ENCODE measurements at places on chromosomes 12 and 14. TPM values are rescaled to one million over a fixed set of nuclear protein-coding genes. Genes with fewer than 3 reads are reported as not detected.

SRGAP1 gene
- 2.8 TPM for total RNA-seq

NEUROD4 gene
- total RNA-seq, result not detected

NAA25 gene
- 14.4 TPM for total RNA-seq

LBHD2 gene
- not detected for total RNA-seq

KRT2 gene
- total RNA-seq, result not detected

ANKRD9 gene
- 89.0 TPM for total RNA-seq

GRCh38 chr14:103163199-103163598 lies 39.9 kb downstream of the TNFAIP2 start:
- H3K4me1 ChIP-seq, result no peaks in the 10 kb centered on the region
- H3K27ac ChIP-seq, result no peak overlapping the region
- H3K27me3 ChIP-seq, result no peaks in the 10 kb centered on the region
- DNase-seq, result no peak
- H3K4me3 ChIP-seq, result no peak overlapping the region
- H3K36me3 ChIP-seq, result no peaks in the 10 kb centered on the region

- no peaks in the 10 kb centered on the region for H3K36me3 ChIP-seq
- no peaks in the 10 kb centered on the region for H3K27me3 ChIP-seq
- no peak overlapping the region for H3K4me3 ChIP-seq
- no peaks in the 10 kb centered on the region for H3K4me1 ChIP-seq
- DNase-seq, result no peak
Observed at GRCh38 chr12:66491853-66492252, 187.0 kb downstream of the GRIP1 start.

- H3K4me1 ChIP-seq, result no peaks in the 10 kb centered on the region
- H3K27ac ChIP-seq, result no peak overlapping the region
- peak; percentile 65 for DNase-seq
- no peak overlapping the region for H3K4me3 ChIP-seq
Observed at GRCh38 chr12:117212563-117213190, 22.4 kb upstream of the FBXO21 start.

DNA sequence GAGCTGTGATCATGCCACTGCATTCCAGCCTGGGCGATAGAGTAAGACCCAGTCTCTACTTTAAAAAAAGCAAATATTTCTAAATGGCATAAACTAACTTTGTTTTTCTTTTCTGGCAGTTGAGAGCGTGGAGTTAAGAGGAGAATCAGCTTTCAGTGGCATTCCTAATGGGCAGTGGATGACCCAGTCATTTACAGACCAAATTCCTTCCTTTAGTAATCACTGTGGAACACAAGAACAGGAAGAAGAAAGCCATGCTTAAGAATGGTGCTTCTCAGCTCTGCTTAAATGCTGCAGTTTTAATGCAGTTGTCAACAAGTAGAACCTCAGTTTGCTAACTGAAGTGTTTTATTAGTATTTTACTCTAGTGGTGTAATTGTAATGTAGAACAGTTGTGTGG lies 21.2 kb downstream of the TDG start:
- H3K4me3 ChIP-seq, result no peak overlapping the region
- no peak for DNase-seq
- H3K27ac ChIP-seq, result no peak overlapping the region
- H3K4me1 ChIP-seq, result no peaks in the 10 kb centered on the region
- H3K27me3 ChIP-seq, result no peaks in the 10 kb centered on the region

- H3K27ac ChIP-seq, result no peak overlapping the region
- H3K4me1 ChIP-seq, result peaks cover 85% of the 10 kb centered on the region
- no peaks in the 10 kb centered on the region for H3K27me3 ChIP-seq
- H3K36me3 ChIP-seq, result no peaks in the 10 kb centered on the region
- no peak for DNase-seq
- H3K4me3 ChIP-seq, result no peak overlapping the region
Observed at GRCh38 chr12:120845696-120846095, 58.5 kb downstream of the SPPL3 start.

DNA sequence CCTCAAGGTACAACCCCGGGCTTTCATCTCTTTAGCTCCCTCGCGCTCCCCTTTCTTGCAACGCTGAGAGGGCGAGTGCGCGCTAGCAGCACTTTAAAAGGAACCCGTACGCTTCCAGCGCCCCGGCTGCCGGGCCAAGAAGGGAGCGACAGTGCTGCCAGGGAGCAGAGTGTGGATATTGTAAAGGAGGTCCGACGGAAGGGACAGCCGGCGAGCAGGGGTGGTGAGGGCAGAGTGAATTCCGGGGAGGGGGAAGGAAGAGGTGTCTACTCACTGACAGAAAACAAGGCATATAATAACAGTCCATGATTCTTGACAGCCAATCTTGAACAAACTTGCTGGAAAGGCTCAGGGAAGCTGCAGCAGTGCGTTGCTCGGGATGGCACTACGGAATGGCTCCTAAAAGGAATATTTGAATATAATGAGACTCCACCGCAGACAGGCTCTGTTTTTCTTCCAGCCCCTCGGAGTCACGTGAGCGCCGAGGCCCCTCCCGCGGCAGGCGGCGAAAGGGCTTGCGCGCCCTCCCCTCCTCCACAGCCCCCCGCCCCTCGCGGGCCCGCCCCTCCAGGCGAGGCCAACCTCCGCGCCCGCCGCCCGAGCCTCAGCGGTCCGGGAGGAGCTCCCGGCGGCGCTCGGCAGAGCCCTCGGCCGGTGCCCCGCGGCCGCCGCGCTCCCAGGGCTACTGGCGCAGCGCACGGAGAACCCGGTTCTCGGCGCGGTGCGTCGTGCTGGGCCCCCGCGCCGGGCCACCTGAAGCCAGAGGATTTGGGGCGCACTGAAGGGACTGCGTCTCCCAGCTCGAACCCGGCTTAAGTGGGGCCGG lies 3.4 kb downstream of the BMP4 start:
- DNase-seq, result peak; percentile 90
- H3K4me1 ChIP-seq, result peaks cover 13% of the 10 kb centered on the region
- H3K27me3 ChIP-seq, result no peaks in the 10 kb centered on the region

DNA sequence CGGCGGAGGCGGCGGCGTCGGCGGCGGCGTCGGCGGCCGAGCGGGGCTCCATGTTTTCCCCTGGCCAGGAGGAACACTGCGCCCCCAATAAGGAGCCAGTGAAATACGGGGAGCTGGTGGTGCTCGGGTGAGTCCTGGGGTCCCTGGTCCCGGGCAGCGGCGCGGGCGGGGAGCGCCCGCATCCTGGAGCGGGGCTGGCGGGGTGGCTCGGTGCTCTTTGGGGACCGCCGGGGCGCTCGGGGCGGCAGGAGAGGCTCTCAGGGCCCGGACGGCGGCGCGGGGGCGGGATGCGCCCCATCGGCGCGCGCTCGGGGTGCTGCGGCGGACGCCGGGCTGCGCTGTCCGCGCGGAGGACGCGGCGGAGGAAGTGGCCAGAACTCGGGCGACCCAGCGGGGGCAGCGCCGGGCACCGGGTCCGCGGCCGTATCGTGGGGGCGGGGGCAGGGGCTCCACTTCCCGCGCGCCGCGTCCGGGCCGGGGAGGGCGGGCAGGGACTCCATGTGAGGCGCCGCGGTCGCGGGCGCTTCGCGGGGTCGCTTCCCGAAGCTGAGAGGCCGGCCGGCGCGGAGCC lies 485 bp downstream of the PELI2 start:
- peak; percentile 43 for DNase-seq
- peak overlapping the region; percentile 89 for H3K27ac ChIP-seq
- H3K4me3 ChIP-seq, result peak overlapping the region; percentile 86
- no peaks in the 10 kb centered on the region for H3K36me3 ChIP-seq
- H3K27me3 ChIP-seq, result no peaks in the 10 kb centered on the region

GRCh38 chr12:3300833-3301401 lies 190.1 kb upstream of the PRMT8 start:
- H3K4me1 ChIP-seq, result no peaks in the 10 kb centered on the region
- no peak overlapping the region for H3K27ac ChIP-seq
- no peaks in the 10 kb centered on the region for H3K27me3 ChIP-seq
- DNase-seq, result no peak
- no peaks in the 10 kb centered on the region for H3K36me3 ChIP-seq

DNA sequence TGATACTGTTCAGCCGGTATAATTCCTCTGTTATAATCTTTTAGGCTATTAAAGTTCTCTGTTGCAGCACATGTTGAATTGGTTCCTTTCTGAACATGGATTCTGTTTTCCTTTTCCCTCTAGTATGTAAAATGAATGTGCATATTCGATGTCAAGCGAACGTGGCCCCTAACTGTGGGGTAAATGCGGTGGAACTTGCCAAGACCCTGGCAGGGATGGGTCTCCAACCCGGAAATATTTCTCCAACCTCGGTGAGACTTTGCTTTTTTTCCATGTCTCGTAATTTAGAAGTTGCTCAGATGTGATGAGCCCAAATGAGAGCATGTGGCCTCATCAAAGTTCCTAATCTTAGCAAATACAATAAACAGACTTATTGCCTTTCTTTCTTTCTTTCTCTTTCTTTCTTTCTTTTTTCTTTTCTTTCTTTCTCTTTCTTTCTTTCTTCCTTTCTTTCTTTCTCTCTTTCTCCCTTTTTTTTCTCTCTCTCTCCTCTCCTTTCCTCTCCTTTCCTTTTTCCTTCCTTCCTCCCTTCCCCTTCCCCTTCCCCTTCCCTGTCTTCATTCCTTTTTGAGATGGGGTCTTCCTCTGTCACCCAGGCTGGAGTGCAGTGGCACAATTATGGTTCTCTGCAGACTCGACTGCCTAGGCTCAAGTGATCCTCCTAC lies 131.9 kb downstream of the PRKCH start:
- peaks cover 9% of the 10 kb centered on the region for H3K4me1 ChIP-seq
- H3K4me3 ChIP-seq, result no peak overlapping the region
- DNase-seq, result no peak
- H3K27me3 ChIP-seq, result no peaks in the 10 kb centered on the region

GRCh38 chr12:27957366-27957765 lies 15.2 kb downstream of the PTHLH start:
- no peak overlapping the region for H3K27ac ChIP-seq
- no peaks in the 10 kb centered on the region for H3K36me3 ChIP-seq
- H3K4me1 ChIP-seq, result no peaks in the 10 kb centered on the region
- no peak for DNase-seq

DNA sequence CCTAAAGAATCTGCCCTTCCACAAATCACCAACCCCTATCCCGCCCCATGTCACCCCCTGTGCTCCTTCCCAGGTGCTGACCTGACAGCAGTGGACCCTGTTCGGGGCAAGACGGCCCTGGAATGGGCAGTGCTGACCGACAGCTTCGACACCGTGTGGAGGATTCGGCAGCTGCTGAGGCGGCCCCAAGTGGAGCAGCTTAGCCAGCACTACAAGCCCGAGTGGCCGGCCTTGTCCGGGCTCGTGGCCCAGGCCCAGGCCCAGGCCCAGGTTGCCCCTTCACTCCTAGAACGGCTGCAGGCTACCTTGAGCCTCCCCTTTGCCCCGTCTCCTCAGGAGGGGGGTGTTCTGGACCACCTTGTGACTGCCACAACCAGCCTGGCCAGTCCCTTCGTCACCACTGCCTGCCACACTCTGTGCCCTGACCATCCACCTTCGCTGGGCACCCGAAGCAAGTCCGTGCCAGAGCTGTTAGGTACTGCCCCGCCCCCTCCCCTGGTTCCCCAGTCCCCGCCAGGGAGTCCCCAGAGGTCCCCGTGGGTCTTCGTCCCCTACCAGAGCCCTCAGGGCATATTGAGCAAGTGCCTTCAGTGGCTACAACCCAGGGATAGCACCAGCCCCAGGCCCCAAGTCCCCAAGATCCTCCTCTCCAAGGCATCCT lies 2.7 kb downstream of the ANKRD33 start:
- no peak overlapping the region for H3K27ac ChIP-seq
- no peaks in the 10 kb centered on the region for H3K27me3 ChIP-seq
- peaks cover 16% of the 10 kb centered on the region for H3K4me1 ChIP-seq
- no peaks in the 10 kb centered on the region for H3K36me3 ChIP-seq
- no peak overlapping the region for H3K4me3 ChIP-seq
- DNase-seq, result peak; percentile 25

DNA sequence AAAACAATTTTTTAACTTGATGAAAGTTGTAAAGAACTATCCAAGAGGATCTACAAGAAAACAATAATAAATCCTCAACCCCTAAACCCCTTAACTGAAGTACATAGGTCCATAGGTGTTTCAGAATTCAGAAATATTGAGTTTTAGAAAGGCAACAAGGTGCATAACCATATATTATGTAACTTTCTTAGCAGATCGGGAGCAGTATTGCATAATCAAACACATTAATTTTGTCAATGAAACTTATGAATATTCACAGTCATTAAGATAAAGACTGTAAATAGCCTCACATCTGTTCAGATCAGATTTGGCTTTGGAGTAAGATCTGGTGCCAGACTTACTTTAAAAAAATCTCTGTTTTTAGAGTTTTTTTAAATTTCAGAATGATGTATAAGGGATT lies 647.1 kb upstream of the FLRT2 start:
- no peaks in the 10 kb centered on the region for H3K4me1 ChIP-seq
- DNase-seq, result no peak
- H3K27ac ChIP-seq, result no peak overlapping the region
- no peaks in the 10 kb centered on the region for H3K27me3 ChIP-seq

- H3K27ac ChIP-seq, result no peak overlapping the region
- no peaks in the 10 kb centered on the region for H3K4me1 ChIP-seq
- H3K27me3 ChIP-seq, result no peaks in the 10 kb centered on the region
- no peak overlapping the region for H3K4me3 ChIP-seq
- no peak for DNase-seq
Observed at GRCh38 chr12:128570191-128571065, 253.3 kb downstream of the SLC15A4 start.

GRCh38 chr12:106046301-106046846 lies 92.4 kb downstream of the NUAK1 start:
- DNase-seq, result no peak
- no peak overlapping the region for H3K27ac ChIP-seq
- H3K4me1 ChIP-seq, result no peaks in the 10 kb centered on the region
- no peak overlapping the region for H3K4me3 ChIP-seq
- H3K36me3 ChIP-seq, result no peaks in the 10 kb centered on the region

GRCh38 chr12:64544371-64545080 lies 65.8 kb upstream of the RASSF3 start:
- H3K27ac ChIP-seq, result no peak overlapping the region
- H3K4me3 ChIP-seq, result no peak overlapping the region
- DNase-seq, result no peak
- H3K36me3 ChIP-seq, result no peaks in the 10 kb centered on the region
- H3K4me1 ChIP-seq, result no peaks in the 10 kb centered on the region

DNA sequence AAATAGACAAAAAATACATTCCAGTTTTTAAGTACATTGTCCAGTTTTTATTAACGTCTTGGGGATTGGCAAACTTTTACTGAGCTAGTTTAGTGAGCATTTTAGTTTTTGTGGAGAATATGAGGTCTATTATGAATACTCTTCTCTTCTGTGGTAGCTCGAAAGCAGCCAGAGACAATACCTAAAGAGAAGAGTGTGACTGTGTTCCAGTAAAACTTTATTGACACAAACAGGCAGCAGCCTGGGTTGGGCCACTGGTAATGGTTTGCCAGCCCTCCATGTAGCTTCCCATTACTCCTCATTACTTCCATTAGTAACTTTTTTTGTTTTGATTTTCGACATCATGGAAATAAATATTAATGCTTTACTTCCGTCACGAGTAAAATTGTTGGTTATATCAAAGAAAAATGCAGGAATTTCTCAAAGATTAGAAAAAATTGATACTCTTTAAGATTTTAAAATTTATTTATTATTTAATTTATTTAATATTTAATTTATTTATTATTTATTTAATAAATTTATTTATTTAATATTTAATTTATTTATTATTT lies 19.6 kb downstream of the RMST start:
- no peak overlapping the region for H3K4me3 ChIP-seq
- no peaks in the 10 kb centered on the region for H3K27me3 ChIP-seq

Measured in heart left ventricle (tissue), 16 donors.